GM18507 (cell line): ENCODE measurements at places on chromosomes 7 and 10.

GRCh38 chr10:104268405-104268712 lies 625 bp upstream of the GSTO2 start:
- no peak for DNase-seq

DNA sequence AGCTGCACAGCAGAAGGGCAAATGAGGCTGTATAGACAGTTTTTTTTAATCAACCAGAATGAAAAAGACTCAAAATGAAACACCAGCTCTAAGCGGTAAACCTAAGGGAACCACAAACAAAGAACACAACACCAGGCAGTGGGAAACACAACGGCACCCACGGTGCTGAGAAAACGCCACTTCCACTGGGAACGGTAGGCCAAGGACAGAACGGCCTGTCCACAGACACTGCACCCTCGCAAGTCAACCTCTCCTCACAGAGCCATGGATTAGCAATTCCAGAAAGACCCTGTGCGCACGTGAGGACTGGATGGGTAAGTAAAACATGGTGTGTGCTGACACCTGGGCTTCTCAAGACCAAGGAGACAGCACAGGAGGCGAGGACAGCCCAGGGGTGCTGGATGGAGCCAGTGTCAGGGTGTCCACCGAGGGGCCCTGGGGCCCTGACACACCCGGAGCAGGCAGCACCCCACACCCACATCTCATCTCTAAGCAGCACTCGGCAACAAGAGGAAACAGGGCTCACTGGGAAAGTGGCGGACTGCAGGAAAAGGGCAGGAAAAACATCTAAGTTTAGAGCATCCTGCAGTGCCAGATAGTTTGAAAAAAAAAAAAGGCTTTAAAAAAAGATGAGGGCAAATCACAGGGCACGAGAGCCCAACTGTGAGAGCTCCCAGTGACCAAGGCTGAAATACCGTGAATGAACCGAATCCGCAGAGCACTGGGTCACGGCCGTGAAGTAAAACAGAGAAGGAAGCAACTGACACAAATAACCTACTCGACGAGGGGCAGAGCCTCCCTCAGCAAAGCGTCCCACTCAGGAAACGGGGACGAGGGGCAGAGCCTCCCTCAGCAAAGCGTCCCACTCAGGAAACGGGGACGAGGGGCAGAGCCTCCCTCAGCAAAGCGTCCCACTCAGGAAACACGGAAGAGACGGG lies 120.2 kb downstream of the MAD1L1 start:
- no peak for DNase-seq

DNA sequence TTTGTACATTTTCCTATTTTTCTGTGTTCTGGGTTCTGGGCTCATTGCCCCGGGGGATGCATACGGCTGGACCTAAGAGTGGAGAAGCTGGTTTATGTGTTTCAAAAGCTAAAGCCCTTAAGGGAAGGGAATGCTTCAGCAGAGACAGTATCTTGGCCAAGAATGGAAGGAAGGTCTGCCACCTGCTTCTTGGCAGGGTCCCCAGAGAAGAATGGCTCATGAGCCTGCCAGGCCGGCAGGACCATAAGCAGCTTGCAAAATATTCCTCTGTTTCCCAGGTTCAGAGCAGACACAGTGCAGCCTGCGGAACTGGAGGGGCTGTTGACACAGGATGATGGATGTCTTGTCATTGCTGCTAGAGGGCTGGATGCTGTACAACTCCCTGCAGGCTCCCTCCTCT lies 7.8 kb upstream of the ABHD11 start:
- DNase-seq = no peak

- no peak for DNase-seq
These were observed 4.0 kb downstream of the ITGB1 start for GRCh38 chr10:32954080-32954479.

DNA sequence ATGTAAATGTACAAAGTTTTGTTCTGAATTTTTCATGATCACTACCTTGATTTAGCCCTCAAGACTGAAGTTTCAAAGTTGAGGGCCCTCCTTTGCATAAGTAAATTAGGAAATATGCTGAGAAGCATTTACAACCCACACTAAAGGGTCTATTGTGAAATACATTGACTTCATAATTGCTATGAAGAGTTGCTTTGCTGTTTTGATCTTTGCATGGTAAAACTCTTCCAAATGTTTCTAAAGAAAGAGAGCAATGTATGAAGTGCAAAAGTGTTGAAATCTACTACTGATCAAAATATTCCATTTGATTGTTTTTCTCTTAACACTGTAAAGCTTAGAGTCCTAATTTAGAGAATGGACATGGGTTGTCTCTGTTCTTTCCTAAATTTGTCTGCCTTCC lies 77.2 kb downstream of the C7orf25 start:
- DNase-seq = no peak
